Tibial artery (tissue), 4 donors: ENCODE measurements at places on chromosomes 12 and 14.

- DNase-seq = no peak
These were observed 13.4 kb upstream of the KLHL42 start for GRCh38 chr12:27766587-27766986.

- DNase-seq = no peak
These were observed 158.9 kb downstream of the TMX1 start for GRCh38 chr14:51398898-51399297.

DNA sequence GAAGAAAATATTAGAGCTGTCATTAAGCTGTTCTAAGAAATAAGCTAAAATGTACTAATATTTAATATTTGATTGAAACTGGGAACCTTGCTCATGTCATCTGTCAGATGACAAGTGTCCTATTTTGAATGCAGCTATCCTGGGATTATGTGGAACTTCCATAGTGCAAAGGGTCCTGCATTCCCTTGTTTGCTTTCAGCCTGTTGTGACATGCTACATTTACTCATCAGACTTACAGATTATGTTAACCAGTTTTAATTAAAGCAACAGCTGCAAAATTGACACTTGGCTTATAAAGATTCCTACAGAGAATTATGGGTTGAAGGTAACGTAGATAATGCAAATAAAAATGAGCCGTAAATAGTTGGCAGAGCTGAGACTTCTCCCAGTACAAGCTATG is 458.4 kb upstream of the RGS6 start:
- no peak for DNase-seq

- DNase-seq = no peak
These were observed at the start of gene HRK for GRCh38 chr12:116881325-116881876. Gene HRK (minus strand): TSS chr12:116881441. CDS start chr12:116881307, 134 bp downstream.

GRCh38 chr12:119247720-119248043 is 69.0 kb downstream of the HSPB8 start:
- no peak for DNase-seq

DNA sequence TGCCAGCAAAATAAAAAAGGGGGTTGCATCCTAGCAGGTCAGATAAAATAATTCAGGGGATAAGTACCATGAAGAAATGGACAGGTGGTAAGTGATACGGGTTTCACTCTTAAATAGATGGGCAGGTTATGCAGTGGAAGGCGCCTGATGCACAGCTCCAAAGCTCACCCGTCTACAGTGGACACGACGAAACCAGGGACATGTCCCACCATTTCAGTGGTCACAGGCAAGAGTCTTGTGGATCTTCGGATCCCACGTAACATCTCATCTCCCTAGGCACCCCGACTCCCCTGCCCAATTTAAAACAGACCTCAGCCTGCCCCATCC is 60.5 kb downstream of the DDX51 start:
- no peak for DNase-seq

DNA sequence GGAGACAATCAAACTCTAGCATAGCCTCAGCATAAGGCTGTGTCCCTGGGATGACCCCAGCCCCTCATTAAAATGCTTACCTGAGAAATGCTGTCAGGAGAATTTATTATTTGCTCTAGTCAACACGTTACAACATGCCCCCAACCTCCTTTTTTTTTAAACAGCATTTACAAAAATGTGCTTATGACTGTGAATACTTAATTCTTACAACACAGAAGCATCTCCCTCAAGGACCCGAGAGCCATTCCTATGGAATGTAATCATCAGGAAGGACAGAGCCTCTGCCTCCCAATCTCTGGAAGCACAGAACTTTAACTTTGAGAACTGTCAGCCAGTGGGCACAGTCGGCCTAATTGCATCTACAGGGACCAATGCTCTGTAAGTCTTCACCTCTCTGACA is 136.6 kb upstream of the OVCH1 start:
- no peak for DNase-seq

DNA sequence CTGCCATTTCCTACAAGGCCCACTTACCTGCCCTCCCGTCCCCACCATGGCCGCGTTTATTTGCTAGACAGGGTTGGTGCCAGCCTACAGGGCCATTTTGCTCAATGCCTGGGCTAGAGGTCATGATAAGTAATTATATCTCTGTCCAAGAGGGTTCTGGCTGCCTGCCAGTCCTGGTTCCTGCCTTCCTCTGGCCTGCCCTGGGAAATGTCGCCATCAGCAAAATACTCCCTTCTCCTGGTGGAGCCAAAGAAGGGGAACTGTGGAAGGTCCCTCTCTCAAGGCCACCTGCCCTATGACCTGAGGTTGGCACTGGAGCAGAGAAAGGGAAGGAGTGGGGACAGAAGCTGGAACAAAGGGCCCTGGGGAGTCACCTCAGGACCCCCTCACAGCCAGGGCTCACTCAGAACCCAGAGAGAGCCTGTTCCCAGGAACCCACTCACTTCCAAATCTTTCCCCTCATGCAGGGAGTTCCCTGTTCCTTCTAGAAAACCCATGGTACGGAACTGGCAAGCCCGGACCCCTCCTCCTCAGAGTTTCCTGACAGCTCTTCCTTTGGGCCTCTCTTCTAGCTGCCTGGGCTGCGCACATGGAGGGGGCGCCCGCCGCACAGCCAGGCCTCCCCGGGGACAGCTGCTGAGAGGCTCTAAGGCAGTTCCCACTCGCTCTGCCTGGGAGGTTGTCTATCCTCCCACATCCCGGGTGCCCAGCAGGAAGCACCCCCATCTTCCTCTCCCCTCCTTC is 280.5 kb downstream of the DPF3 start:
- DNase-seq = peak; percentile 72

DNA sequence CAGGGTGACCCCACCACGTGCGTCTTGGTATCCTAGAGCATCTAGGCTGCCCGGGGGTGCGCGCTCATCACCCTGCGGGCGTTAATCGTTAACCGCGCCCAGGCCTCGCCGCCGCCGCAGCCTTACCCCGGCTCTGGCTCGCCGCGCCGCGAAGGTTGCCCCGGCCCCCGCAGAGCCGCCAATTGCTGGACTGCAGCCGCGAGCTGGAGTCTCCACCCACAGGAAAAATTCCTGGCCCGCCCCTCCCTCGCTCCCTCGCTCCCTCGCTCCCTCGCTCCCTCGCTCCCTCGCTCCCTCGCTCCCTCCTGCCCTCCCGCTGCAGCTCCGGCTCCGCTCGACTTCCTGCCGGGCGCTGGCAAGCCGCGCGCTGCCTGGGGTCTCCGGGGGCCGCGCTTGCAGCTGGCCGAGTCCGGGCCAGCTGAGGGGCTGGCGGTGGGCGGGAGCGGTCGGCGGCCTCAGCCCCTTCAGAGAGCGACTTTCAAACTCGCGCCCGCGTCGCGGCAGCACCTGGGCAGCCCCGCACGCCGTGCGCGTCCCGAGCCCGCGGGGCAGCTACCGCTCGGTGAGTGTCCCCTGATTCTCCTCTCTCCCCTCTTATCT is at the start of gene PLEKHG3:
Gene PLEKHG3, plus strand, starts transcription at position 282 of the 600 bp plus-strand sequence. CDS start 23,208 bp downstream, outside the sequence.
- peak; percentile 92 for DNase-seq
